ENCODE measurements at places on chromosomes 11 and 22.
A peak's percentile ranks its signal among the peaks of the same experiment; 100 is the strongest.

DNA sequence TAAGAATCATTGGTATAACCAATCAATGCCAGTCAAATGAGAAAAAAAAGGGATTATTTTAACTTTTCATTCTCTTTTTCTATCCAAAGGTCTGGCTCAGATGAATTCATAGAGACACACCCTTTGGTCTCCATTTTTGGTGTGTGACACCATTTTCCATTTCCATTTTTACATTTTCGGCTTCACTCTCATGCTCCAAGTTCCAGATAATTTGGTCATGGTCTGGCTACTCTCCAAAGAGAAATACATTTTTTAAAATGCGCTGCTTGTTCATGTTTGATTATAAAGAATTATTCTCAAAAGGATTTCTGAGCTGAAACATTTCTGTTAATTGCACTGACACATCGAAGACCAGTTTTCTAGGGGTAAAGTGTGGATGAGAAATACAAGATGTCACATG is 51.6 kb upstream of the FIBIN start:
- DNase-seq: no peak

- DNase-seq: peak; percentile 28
Observed at GRCh38 chr11:9754010-9754471, 90.2 kb downstream of the SWAP70 start.

- DNase-seq: peak; percentile 69
Observed at GRCh38 chr11:5291207-5291838, 10.4 kb downstream of the OR51B4 start.

DNA sequence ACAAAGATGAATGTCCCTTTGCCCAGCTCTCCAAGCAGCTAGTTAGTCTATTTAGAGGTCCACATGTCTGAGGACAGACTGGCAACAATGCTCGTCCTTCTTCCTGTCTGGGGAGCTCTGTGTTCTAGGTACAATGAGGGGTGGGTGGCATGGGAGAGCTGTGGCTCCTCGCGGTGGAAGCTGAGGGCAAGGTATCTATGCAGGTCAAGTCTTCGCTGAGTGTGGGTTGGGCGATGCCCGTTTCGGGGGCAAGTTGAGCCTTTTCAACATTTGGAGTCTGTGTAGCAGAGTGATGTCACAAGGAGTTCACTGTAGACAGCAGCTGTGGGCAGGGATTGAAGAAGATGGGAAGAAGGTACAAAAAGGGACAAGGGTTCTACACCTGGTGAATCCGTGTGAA is 163.2 kb downstream of the FEZ1 start:
- no peak for DNase-seq

GRCh38 chr22:29154364-29155048 is 51.2 kb upstream of the EMID1 start:
- DNase-seq: peak; percentile 40

DNA sequence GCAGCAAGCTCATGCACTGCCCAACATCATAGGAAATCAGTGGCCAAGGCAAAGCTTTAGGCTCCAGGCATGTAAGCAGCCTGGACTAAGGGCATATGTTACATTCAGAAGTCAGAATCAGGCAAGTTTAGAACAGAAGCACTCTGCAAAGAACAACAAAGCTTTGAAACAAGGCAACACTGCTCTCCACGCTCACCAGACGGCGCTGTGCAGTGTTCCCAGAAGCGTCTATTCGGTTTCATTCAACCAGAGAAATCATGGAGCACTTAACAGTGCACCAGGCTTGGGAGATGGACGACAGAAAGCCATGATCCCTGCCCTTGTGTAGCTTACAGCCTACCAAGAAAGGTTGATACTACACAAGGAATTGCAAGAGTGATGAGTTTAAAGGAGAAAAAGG is 555.8 kb downstream of the BUD13 start:
- no peak for DNase-seq

DNA sequence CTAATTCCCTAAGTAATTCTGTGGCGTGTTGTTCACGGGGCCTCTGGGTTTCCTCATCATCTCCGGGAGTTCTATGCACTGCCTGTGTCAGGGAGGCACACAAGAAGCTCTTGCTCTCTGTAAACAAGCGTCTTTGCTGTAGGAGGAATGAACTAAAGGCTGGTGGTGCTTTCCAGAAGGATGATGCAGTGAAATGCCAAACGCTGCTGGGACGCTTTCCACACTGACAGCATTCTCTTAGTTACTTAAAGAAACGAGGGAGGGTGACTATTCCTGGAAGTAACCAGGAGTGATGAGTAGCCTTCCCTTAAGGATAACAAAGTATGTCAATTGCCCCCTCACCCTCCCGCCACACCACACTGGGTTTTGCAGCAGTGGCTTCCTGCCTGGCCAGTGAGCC is 38.5 kb upstream of the NUP50 start:
- DNase-seq: peak; percentile 44

DNA sequence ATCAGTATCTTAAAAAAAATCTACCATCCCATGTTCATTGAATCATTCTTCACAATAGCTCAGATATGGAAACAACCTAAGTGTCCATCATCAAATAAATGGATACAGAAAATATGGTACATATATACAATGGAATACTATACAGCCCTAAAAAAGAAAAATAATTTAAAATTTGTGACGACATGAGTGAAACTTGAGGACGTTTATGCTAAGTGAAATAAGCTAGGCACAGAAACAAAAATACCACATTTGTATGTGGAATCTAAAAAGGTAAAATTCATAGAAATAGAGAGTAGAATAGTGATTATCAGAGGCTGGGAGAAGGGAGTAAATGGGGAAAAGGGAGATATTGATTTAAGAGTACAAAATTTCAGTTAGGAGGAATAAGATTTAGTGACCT is 38.8 kb downstream of the OR9I1 start:
- no peak for DNase-seq

- DNase-seq: no peak
Observed at GRCh38 chr11:132312161-132312560, 941.7 kb downstream of the NTM start.

- no peak for DNase-seq
Observed at GRCh38 chr22:47996446-47996857, 1234.0 kb downstream of the TBC1D22A start.

- no peak for DNase-seq
Observed at GRCh38 chr11:104956528-104956927, 11.8 kb downstream of the CASP4 start.

DNA sequence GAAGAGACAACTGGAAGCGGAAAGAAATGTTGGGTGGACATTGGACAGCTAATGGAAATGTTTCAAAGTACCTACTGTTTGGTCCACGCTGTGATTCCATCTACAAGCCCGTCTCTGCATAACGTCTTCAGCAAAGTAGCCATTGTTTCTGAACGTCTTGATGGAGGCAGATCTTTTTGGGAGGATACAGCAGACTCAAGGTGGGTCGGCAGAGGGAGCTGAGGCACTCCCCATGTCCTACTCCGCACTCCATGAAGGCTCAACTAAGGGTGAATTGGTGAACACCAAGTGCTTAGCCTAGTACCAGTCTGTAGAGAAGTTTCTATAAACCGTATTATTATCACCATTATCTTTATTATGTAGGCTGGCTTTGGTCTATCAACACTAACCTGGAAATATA is 45.8 kb downstream of the PRR5L start:
- no peak for DNase-seq

- DNase-seq: no peak
Observed at GRCh38 chr11:132349811-132350733, 979.7 kb downstream of the NTM start.

- no peak for DNase-seq
Observed at GRCh38 chr11:119807841-119808240, 78.8 kb upstream of the NECTIN1 start.

GRCh38 chr11:85752890-85753581 is 57.9 kb downstream of the SYTL2 start:
- DNase-seq: no peak

DNA sequence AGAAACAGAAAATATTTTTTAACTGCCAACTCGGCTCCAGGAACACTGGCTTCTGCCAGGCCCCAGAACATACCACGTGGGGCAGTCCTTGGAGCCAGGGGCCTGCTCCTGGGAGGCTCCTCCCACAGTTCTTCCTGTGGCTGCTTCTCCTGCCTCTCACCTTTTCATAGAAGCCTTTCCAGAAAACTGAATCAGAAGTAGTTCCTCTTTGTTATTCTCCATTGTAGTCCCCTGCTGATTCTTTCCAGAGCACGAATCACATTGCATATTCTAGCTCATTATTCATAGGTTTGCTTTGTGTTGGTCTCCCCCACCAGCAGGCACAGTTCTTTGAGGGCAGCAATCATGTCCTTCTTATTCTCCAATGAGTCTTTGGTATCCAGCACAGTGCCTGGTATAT is 106.0 kb downstream of the EFCAB6 start:
- DNase-seq: no peak

- DNase-seq: no peak
Observed at GRCh38 chr11:2987881-2988861, 4.0 kb downstream of the NAP1L4 start.

DNA sequence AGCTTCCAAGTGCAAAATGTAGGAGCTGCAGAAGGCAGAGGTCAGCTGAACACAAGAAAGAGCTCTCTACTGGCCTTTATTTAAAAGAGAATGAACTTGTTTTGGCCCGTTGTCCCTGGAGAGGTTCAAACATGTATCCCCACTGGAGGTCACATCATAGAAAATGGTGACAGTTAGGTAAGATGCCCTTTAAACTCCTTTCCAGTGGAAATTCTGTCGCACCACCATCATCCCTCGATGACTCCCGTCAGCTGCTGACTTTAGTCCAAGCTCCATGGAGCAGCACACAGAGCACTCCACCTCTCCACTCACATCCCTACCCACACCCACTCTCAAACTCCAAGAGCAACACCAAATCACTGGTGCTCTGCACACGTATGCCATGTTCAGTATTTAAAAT is 15.2 kb upstream of the P4HA3 start:
- DNase-seq: no peak

DNA sequence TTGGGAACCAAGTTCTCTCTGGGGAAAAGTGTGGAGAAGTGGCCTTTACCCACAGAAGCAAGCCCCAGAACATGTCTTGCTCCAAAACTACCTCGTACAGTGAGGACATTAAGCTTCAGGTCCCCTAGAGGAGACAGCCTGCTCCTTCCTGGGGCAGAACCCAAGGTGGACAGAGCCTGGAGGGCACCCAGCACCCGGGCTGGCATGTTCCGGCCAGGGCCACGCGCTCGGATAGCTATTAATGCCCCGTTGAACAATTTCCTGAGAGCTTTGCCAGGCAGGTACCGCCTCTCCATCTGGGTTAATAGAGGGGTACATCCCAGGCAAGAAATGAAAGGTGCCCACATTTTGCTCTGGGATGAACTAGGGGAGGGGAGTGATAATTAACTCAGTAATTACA is 169.0 kb upstream of the GRK3 start:
- no peak for DNase-seq

- DNase-seq: no peak
Observed at GRCh38 chr11:3189196-3189843, 24.2 kb upstream of the OSBPL5 start.

DNA sequence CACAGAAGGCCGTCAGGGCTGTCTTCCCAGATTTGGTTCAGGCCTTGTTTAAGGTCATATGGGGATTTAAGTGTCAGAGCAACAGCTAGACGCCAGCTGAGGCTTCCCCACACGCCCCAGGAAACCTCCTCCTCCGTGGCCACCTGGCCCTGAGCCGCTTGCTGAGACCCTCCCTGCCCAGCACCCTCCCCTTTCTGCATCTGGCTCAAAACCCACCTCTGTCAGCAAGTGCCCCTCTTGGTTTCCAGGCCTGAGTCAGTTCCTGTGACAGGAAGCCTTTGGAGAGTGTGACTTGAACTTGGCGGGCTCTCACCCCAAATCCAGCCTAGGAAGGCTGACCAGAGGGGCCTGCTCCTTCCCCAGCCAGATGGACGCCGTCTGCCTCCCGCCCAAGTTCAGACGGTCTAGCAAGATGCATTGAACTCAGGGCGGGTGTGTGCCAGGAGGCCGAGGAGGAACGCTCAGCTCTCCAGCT is 561 bp downstream of the FXYD2 start:
- no peak for DNase-seq

DNA sequence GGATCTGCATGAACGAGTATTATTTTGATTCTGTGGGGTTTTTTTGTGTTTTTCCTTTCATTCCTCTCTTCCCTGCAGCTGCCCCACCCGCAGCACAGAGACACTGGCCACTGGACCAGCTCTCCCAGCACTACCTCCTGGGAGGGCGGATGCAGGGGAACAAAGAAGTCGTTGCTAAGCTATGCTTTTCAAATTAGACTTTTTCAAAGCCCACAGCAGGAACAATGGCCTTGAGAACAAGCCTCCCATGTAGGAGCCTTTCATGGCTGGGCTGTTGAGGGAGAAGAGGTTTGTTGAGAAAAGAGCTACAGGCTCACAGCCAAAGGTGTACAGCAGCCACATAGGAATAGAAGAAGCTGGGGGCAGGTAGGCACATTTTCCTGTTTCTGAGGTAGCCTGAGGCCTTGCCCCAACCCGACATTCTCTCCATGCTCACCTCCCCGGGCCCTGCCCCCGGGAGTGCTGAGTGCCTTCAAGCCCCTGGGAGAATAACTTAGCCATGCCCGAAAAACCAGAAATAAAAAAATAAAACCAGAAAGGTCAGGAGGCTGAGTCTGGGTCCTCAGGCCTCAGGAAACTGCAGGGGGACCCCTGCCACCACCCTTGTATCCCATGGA is 20.5 kb upstream of the SYT12 start:
- no peak for DNase-seq

DNA sequence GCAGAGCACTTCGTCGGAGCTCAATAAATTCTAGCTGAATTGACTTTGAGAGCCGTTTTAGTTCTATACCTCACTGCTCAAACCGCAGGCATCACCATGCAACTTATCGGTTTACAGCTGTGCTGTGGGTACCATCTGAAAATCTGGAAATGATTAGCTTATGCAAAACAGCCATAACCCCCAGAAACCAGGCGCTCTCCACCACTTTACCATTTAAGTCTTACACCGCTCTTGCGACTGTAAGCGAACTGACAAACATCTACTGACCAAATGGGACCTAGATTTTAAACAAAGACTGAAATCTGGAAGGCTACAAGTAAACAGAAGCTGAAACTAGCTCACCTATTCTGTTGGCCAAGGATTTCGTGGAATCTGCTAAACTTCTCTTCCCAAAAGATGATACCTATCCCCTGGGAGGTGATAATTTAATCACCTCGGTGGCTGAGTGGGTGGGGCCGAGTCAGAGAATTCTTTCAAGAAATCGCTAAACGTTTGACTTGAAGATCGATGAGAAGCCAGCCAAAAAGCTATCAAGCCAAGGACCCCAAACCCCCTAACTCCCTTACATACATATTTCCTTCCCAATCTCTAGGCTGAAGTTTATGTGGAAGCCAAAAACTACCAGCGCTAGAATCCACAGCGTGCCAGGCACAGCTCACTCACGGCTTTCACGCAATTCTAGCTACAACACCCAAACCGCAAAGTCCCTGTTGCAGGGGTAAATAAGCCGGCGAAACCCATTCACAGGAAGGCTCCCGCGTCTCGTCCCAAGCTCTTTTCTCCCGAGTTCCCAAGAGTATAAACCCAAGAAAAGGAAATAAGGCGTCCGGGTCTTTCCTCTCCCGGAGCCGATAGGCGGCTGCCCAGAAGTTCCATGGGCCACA is 644 bp downstream of the SPTY2D1 start:
- no peak for DNase-seq

Data from HCEC 1CT (cell line).